GM03348 (cell line): ENCODE measurements at places on chromosomes 12 and 14.
A peak's percentile ranks its signal among the peaks of the same experiment; 100 is the strongest.

DNA sequence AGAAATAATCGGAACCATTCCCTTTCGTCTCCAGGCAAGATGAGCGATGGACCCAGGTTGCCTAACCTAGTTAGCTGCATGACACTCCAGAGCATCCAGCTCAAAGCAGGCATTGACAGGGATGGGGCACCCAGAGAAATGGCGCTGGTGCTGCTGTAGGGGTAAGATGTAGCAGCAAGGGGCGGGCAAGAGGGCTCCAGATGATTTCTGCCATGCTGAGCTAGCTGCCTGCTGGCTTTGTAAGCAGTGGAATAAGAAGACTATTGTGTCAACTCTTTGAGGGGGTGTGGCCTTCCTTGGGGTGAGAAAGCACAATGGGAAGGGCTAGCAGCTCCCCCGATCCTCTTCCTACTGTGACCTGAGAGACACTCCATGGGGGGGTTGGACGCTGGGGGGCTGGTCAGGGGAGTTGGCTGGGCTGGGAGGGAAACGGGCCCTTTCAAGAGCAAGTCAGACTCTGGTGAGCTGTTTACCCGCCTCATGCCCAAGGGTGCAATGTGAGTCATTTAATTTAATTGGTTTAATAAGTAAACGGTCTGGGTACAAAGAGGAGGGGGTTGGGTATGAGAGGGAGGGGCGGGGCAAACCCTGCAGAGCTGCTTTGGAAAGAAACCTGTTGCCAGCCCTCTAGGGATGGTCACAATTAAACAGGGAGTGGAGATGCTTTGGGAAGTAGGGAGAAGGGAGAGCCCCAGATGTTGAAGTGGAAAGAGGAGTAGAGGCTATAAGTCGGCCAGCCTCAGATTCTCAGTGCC lies 50.5 kb downstream of the B4GALNT3 start:
- DNase-seq = no peak

GRCh38 chr12:53480491-53481442 lies 18.5 kb downstream of the MAP3K12 start:
- DNase-seq = no peak

DNA sequence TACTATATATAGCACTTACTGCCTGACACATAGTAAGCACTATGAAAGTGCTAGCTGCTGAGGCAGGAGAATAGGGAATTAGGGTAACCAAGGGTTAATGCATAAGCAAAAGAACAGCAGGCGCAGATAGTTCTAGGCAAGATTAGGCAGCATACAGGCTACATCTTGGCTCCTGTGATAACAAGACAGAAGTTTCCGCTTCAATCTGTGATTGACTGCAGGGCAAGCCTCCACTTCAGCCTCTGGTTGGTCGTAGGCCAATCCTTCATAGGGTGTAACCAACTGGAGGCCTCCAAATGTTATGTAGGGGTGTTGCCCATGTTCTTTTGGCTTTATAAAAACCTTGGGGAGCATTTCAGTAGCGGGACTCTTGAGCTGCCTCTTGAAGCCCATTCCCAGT lies 46.9 kb downstream of the KLHL28 start:
- DNase-seq = peak; percentile 56

DNA sequence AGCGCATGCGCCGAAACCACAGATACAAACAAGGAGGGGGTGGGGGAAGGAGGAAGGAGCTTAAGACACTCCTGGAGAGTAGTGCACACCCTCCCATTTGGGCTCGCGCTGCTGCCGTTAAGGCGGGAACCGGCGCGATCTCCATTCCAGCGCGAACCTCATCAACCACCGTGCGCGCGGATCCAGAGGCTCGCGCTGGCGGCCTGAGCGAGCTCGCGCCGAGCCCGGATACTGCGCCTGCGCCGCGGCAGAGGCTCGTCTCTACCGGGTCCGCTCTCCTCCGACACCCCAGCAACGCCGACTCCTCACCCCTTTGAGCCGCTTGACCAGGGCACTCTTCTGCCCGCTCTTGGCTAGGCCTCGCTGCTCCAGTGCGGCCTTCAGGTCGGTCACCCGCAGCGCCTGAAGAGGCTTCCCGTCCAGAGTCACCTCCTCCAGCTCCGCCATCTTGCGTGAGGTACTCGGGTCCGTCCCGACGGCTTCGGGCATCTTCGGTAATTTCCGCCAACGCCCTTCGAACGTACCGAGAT lies at the start of gene ACIN1:
ACIN1 (minus strand) TSS at position 471 of the 530 bp plus-strand sequence; CDS start at position 447, 24 bp downstream.
- peak; percentile 85 for DNase-seq

GRCh38 chr12:13293096-13293495 lies 96.6 kb downstream of the EMP1 start:
- peak; percentile 37 for DNase-seq

GRCh38 chr12:111150921-111151840 lies 217.7 kb downstream of the PHETA1 start:
- DNase-seq = no peak

GRCh38 chr14:34957771-34958286 lies 25.0 kb upstream of the SRP54 start:
- no peak for DNase-seq

DNA sequence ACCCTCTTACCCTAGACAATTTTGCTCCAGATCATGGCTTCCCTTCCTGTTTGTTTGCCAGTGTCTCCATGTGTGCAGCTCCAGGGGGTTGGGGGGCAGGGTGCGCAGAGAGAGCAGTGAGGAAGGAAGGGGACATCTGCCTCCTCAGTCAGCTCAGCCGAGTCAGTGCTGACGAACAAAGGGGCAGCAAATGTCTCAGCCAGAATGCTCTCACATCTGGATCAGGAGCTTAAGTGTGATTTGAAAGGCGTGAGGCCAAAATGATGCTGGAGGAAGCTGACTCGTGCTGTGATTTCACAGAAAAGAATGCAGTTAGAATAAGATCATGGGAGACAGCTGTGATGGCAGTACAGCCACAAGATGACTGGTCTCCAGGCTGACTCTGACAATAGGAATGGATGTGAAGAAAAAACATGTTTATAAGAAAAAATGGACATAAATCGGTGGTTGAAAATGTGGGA lies 27.1 kb upstream of the CDK17 start:
- peak; percentile 89 for DNase-seq

DNA sequence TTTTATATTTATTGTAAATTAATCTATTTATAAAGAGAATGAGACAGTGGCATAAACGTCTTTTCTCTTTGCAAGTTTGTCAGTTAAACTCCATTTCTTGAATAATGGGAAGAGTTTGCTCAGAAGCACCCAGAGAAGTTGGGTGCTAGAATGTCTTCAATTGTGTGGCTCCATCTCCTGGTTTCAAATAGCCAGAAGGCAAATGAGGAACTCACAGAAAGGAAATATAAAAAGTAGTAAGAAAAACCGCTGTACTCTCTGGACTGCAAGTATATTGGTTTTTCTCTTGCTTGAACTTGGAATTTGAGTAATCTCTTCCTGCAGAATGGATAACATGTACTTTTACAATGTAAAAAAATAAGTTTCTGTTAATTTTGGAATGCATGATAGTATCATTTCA lies 217.5 kb downstream of the DPY19L2 start:
- DNase-seq = no peak

GRCh38 chr12:45200491-45201043 lies 15.3 kb upstream of the ANO6 start:
- DNase-seq = no peak

- no peak for DNase-seq
Measured at GRCh38 chr12:78143717-78144116, 313.0 kb downstream of the NAV3 start.

- no peak for DNase-seq
Measured at GRCh38 chr14:66610154-66610563, 102.2 kb downstream of the GPHN start.

DNA sequence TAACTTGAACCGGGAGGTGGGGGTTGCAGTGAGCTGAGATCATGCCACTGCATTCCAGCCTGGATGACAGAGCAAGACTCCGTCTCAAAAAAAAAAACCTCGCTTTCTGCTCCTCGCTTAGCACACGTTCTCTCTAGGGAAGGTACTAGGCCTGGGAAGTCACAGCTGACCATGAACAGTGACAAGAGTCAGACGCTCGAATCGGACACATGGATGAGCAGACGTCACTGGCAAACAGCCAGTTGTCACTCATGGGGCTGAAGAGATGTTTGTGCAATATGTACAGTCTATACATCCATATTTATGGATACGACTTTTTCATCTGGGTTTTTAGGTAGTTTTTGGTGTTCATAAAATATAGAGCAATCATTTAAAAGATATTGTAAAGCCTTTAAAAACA lies 19.4 kb downstream of the TCHP start:
- DNase-seq = no peak

DNA sequence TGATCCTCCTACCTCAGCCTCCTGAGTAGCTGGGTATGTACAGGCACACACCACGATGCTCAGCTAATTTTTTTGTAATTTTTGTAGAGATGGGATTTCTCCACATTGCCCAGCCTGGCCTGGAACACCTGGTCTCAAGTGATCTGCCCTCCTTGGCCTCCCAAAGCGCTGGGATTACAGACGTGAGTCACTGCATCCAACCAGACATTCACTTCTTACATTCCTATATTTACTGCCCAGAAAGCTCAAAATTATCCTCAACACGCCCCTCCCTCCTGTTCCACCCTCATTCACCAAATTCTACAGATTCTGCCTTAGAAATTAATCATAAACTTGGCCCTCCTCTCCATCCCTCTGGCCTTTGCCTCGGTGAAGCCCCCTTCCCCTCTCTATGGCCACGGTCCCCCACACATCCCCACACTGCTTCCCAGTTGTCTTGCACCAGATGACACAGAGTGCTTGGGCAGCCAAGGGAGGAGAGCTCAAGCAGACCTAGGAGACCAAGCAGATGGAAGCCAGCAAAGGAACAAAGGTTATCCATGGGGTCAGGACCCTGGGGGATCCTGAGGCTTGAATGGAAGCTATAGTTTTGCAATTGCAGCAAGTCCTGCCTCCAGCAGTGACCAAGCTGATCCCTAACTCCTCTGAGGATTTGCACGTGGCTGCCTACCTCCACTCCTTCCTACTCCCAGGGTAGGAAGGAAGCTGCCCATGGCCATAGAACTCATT lies 213.2 kb upstream of the FOXN3 start:
- no peak for DNase-seq

DNA sequence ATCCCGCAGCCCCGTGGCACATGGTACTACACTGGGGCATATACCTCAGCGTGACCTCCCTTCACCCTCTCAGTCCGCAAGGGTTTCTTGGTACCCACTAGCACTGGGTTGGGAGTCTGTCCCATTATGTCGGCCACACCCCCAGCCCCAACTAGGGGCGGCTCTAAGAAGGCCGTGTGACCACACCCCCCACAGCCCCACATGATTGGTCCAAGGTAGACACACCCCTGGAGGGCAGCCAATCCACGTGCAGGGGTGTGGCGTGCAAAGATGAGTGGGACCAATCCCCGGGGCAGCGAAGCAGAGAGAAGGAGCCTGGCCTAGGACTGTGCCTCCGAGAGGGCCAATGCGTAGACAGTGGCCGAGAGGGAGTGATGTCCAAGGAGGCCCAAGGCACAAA lies 34.6 kb upstream of the BEGAIN start:
- no peak for DNase-seq

DNA sequence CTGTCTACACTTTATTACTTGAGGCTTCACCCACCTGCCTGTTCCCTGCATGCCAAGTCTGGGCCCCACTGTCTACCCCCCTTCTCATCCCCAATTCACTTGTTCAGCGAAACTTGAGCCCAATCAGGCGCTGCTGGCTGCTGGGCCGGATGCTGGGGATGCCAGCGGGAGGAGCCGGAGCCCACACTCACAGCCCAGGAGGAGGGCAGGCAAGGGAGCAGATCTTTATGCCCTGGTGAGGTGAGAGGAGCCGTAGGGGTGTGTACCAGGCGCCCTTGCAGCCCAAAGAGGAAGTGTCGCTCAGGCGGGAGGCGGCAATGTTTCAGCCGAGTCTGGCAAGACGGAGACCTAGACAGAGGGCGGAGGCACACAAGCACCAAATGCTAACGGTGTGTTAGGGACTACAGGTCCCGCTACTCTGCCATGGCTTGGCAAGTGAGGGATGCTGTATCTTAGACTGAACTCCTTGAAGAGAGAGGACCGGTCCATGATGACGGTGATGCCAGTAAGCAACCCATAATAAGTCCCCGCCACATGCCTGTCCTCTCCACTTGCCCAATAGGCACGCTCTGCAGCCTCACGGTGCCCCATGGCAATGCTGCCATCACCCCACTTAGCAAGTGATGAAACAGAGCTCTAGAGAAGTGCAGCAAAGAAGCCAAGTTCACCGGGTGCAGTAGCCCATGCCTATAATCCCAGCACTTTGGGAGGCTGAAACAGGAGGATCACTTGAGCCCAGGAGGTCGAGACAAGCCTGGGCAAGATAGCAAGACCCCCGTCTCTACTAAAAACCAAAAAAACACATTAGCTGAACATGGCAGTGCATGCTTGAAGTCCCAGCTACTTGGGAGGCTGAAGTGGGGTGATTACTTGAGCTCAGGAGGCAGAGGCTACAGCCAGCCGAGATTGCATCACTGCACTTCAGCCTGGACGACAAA lies 41.6 kb downstream of the LRRC74A start:
- no peak for DNase-seq

DNA sequence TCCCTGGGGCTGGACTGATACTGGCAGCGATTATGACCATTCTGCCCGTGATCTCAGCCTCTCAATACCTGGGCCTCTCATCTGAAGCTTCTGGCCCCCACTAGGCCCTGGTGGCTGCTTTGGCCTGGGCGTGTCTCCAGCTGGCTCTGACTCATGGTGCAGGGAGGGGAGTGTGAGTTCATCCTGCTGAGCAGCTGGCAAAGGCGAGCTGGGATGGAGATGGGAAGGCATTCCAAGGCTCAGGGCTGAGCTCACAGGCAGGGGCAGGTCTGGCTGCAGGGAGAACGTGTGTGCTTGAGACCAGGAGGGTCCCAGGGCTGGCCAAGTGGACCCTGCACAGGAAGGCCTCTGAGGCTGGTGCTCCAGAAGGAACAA lies 221.8 kb downstream of the TMEM121 start:
- DNase-seq = no peak

DNA sequence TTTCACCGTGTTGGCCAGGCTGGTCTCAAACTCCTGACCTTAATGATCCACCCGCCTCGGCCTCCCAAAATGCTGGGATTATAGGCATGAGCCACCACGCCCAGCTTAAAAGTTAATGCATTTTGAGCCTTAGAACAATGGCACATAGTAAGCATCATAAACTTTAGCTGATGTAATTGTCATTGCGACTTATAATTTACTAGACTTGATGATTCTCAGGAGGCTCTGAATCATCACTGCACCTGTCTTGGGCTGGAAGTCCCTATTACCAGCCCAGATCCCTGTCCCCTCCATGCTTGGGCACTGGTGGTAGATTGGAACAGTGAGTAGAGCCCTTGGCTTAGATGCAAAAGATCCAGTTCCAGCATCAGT lies 26.1 kb downstream of the KMT5A start:
- DNase-seq = no peak

DNA sequence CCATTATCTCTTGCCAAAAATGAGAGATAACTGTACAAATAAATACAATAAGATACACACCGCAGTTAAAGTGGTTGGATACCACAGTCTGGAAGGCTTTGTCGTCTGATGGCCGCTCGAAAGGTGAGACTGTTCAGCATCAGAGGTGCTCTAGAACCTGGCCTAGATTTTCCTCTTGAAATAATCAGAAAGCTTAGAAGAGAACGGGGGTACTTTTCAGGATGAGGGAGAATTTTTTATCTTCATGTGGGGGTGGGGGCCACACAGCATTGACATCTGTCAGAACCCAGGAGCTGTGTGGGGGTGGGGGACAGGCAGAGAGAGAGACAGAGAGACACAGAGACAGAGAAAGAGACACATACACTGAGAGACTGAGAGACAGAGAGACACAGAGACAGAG lies 90.5 kb downstream of the GALNT9 start:
- DNase-seq = no peak

GRCh38 chr12:14572401-14572800 lies 4.7 kb upstream of the PLBD1 start:
- DNase-seq = no peak

GRCh38 chr12:75651342-75651695 lies 139.9 kb upstream of the KRR1 start:
- DNase-seq = no peak
